B cell (primary cell): ENCODE measurements at places on chromosomes 11 and 22.
A peak's percentile ranks its signal among the peaks of the same experiment; 100 is the strongest.

- DNase-seq = peak; percentile 71
Observed at GRCh38 chr11:47399860-47400767, 8.3 kb upstream of the SLC39A13 start.

DNA sequence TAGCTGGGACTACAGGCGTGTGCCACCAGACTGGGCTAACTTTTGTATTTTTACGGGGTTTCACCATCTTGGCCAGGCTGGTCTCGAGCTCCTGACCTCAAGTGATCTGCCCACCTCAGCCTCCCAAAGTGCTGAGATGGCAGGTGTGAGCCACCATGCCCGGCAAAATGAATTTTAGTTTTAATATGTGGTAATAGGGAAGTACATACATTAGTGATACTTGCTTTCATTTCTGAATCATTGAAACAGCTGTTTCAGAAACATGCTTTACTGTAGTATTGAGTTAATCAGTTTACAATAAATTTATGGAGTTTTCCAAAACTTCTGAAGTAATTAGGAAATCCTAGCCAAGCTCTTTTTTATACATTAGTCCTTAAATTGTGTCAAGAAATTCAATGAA, 15.6 kb downstream of the PCF11 start:
- no peak for DNase-seq

DNA sequence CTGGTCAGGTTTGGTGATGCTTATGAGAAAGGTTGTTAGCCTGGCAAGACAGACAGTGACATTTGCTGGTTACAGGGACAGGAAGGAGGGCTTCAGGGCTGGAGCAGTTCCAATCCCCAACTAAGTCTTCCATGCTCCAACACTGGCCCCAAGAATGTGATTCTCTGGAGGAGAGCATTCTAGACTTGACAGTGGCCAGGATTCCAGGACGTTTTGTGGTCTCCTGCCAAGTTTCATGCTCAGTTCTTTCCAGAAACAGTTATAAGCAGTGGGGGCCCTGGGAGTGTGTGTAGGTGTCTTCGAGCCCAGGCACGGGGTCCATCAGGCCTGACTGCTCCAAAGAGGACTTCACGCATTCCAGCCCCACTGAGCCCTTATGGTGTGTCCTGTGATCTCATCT, 8.9 kb upstream of the GRK3 start:
- DNase-seq = no peak

DNA sequence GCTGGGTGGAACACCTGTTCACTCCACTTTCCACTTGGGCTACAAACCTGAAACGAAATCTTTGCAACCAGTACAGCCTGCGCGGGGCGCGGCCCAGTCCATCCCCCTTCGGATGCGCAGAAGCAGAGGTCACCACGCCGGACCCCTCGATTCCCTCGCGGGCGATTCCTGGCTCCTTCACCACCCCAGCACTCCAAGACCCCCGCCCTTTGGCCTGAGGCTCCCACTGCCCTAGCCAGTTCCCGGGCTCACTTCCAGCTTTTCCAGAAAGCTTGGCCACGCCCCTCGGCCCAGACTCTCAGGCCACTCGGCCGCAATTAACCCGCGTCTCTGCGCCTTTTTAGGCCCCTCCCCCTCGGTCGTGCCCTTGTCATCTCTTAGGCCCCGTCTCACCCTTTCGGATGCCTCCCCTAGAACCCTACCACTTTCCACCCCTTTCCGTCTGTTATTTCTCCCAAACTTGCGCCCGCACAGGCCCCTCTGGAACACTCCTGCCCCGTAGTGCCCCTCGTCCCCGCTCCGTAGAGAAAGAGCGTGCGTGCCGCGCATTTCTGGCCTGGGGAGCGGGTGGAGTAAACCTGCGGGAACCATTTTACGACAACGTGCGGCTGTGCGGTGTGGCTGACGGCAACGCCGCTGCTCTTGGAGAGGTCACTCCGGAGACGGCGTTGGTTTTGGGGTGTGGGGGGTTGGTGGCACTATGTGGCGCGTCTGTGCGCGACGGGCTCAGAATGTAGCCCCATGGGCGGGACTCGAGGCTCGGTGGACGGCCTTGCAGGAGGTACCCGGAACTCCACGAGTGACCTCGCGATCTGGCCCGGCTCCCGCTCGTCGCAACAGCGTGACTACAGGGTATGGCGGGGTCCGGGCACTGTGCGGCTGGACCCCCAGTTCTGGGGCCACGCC, at the start of gene DLAT:
DLAT (plus strand) TSS at position 636 of the 906 bp plus-strand sequence; CDS start at position 701, 65 bp downstream.
- DNase-seq = peak; percentile 90

- no peak for DNase-seq
Observed at GRCh38 chr11:1908618-1909017, 10.9 kb upstream of the TNNT3 start.

GRCh38 chr22:46433318-46433717, 97.8 kb downstream of the TRMU start:
- peak; percentile 84 for DNase-seq

DNA sequence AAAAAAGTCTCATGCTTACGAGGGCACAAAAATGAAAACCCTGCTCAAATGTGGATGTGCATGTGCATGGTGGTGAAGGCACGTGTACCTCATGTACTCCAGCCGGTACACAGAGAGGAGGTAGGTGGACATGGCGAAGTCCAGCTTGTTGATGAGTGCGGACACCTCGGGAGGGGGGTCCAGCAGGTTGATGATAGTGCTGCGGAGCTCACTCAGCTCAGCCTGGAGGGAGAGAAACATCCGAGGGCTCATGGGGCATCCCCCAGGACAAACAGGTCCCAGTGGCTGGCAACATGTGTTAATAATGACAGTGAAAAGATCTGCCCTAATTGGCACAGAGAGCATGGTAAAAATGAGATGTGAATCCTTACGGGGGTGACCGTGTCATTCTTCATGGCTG, 9.2 kb upstream of the SERPIND1 start:
- DNase-seq = no peak

DNA sequence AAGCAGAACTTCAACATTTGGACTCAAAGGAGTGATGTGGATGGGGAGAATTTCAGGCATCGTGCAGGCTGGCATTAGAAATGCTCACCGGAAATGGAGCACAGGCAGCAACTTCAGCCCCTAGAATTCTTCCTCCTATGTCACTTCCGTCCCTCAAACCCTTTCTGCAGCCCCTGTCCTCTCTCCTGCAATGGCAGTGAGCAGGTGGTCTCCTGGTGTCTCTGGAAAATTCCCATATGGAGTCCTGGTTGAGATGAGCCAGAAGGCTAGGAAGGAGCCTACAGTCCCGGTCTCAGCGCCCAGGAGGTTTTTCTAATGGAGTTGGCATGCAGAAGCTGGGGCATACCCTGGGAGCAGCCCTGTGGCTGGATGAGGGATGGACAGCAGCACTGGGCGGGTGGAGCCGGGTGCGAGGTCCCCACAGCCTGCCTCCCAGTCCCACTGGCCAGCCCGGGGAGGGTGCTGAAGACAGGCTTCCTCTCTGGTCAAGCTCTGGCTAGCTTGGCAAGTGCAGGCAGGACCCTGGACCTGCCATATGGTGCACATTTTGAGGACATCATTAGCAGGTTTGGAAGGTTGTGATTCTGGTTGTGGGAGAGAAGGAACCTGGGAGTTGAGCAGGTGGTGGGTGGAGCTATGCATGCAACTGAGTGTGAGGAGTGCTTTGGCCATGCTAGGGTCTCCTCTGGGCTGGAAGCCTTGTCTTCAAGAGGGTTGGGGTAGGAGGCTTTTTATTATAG, 59.8 kb upstream of the B3GAT1 start:
- no peak for DNase-seq

GRCh38 chr11:126545057-126545555, 189.6 kb downstream of the ST3GAL4 start:
- DNase-seq = no peak

DNA sequence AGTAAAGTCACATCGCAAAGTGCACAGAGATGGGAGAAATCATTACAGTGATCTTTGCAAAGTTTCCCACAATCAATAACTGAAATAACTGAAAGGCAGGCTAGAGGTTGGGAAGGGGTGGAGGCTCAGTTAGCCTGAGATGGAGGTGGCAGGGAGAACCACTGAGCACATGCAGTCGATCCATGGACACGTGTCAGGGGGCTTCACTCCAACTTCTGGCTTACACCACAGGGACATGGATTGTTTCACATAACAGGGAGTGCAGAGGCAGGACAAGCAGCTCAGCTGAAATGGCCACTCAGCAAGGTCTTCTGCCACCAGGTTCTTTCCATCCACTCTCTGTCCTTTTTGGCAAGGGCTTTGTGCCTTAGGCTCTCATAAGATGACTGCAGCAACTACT, 35.1 kb upstream of the MICAL2 start:
- no peak for DNase-seq

DNA sequence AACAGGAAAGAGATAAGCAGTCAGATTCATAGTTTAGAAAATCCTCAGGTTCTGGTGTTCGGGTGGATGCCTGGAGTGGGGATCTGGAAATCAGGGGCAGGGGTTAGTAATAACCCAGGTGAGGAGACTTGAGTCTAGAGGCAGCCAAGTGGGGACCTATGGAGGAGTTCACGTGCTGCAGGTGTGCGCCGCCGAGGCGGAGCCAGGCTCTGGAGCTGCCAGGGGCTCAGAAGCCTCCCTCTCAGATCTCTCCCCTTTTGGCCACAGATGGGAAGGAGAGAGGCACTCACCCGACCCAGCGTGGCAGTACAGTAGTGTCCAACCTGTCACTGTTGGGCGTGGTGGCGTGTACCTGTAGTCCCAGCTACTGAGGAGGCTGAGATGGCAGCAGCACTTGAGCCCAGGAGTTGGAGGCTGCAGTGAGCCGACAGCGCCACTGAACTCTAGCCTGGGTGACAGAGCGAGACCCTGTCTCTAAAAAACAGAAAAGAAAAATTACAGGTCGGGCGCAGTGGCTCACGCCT, 27.5 kb downstream of the TXN2 start:
- DNase-seq = no peak

DNA sequence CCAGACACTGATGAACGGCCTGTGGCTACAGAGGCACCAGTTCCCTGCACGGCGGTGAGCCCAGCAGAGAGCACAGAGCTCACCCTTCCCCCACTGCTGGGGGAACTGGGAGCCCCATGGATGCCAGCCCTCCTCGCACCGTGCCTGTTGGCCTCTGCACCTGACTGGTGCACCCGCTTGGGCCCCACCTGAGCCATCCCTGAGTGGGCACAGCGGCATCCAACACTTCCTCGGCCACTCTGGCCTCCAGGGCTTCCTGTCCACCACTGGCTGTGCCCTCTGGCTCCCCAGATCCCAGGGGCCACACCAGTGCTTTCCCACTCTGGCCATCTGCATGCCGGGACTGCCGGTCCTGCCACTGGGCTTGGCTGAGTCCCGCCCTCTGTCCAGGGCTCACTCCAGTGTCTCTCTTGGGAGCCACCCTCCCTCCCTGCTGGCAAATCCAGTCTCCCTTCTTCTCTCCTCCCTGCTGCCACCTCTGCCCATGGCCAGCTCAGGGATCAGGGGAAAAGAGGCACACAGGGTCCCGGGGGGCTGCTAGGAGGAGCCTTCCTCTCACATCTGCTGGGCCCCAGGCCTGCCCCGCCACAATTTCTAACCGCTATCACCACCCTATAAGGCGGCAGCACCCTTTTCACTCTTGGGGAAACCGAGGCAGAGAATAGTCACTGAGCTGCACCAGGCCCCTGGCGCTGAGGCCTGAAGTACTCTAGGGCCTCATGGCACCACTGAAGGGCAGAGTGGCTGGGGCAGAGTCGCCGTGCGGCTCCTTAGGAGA, 33.0 kb downstream of the GNB1L start:
- DNase-seq = no peak

DNA sequence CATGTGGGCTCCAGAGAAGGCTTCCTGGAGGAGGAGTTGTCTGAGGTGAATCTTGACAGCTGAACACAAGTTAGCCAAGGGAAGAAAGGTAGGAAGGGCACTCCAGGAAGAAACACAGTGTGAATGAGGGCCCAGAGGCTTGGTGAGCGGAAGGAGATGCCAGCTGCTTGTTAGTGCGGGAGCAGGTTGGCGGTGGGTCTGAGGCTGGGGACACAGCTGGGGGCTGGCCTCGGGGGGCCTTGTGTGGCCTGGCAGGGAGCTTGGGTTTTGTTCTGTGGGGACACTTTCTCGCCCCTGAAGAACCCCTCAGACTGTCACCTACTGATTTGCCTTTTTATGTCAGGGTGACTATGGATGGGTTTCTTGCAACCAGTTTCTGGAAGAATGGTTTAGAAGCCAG, 160.0 kb downstream of the ST3GAL4 start:
- DNase-seq = no peak

GRCh38 chr22:47294222-47294532, 531.7 kb downstream of the TBC1D22A start:
- no peak for DNase-seq

GRCh38 chr11:60947700-60948099, 4.3 kb downstream of the SLC15A3 start:
- DNase-seq = no peak

- peak; percentile 76 for DNase-seq
Observed at GRCh38 chr11:60265373-60266214, 14.9 kb upstream of the MS4A4A start.

GRCh38 chr11:78651136-78651775, 76.6 kb upstream of the NARS2 start:
- no peak for DNase-seq

- DNase-seq = no peak
Observed at GRCh38 chr22:40493441-40493840, 123.0 kb downstream of the SGSM3 start.

- no peak for DNase-seq
Observed at GRCh38 chr22:42811459-42811858, 45.6 kb downstream of the ARFGAP3 start.

GRCh38 chr22:20258584-20259326, 9.4 kb downstream of the RTN4R start:
- DNase-seq = no peak

GRCh38 chr11:72220696-72221363, 3.7 kb upstream of the INPPL1 start:
- DNase-seq = no peak

DNA sequence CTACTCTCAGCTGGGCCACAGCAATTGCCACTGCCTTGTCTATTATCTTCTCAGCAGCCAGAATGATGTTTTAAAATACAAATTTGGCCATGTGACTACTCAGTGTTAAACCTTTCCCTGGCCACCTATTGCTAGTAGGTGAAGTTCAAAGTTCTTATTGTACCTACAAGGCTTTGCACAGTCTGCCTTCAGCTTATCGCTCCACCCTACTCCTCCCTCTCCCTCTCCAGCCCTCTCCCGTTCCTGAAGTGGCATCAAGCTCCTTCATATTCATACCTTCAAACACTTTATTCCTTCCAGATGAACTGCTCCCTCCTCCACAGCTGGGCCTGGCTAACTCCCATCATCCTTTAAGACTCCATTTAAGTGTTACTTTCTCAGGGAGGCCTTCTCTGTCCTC, 37.3 kb downstream of the OR10A6 start:
- DNase-seq = no peak

- DNase-seq = no peak
Observed at GRCh38 chr22:40033586-40034380, 39.0 kb downstream of the FAM83F start.
